ENCODE measurements at places on chromosomes 2 and 18. TPM values are rescaled to one million over a fixed set of nuclear protein-coding genes. Genes with fewer than 3 reads are reported as not detected.

DNA sequence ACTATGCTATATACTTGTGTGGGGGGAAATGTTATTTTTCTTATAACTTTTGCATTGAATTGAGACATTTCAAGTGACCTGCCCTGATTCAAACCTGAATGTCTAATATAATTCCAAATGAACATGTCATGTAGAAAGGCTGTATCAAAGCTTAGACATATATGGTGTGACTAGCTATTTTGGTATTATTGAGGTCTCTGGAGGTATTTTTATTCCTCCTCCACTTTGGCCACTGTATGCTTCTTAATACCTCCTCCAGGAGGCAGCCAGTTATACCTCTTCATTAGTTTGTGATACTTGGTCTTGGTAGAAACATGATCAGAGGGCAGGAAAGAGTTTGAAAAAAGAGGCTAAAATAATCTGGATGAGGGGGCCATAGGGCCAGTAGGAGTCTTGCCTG lies 217.1 kb downstream of the TCF4 start:
- H3K27ac ChIP-seq: no peak overlapping the region
- no peaks in the 10 kb centered on the region for H3K27me3 ChIP-seq
- no peak for DNase-seq
- H3K36me3 ChIP-seq: peaks cover 14% of the 10 kb centered on the region

- H3K4me1 ChIP-seq: no peaks in the 10 kb centered on the region
- 0 out of 3 replicates have a peak, but pooled peaks cover 3% of the 10 kb centered on the region for H3K36me3 ChIP-seq
- no peak overlapping the region for H3K4me3 ChIP-seq
- no peaks in the 10 kb centered on the region for H3K27me3 ChIP-seq
- H3K27ac ChIP-seq: no peak overlapping the region
- DNase-seq: no peak
Measured at GRCh38 chr2:52431352-52431760, 1336.2 kb upstream of the CHAC2 start.

- no peaks in the 10 kb centered on the region for H3K4me1 ChIP-seq
- no peak overlapping the region for H3K27ac ChIP-seq
- no peaks in the 10 kb centered on the region for H3K36me3 ChIP-seq
- H3K4me3 ChIP-seq: no peak overlapping the region
- H3K27me3 ChIP-seq: no peaks in the 10 kb centered on the region
- no peak for DNase-seq
Measured at GRCh38 chr2:181183878-181184542, 203.6 kb downstream of the UBE2E3 start.

DNAH6 gene
- 0.09 TPM for total RNA-seq

CROCC2 gene
- total RNA-seq: not detected

IL36RN gene
- total RNA-seq: not detected

WDFY1 gene
- total RNA-seq: 55.7 TPM
